ENCODE measurements at places on chromosomes 3 and 15.
A peak's percentile ranks its signal among the peaks of the same experiment; 100 is the strongest.

GRCh38 chr3:17974206-17974841, 231.9 kb upstream of the TBC1D5 start:
- peaks cover 20% of the 10 kb centered on the region for H3K4me1 ChIP-seq
- no peaks in the 10 kb centered on the region for H3K27me3 ChIP-seq
- DNase-seq: no peak

- no peaks in the 10 kb centered on the region for H3K4me1 ChIP-seq
- no peak overlapping the region for H3K4me3 ChIP-seq
- no peak overlapping the region for H3K27ac ChIP-seq
- H3K36me3 ChIP-seq: no peaks in the 10 kb centered on the region
- DNase-seq: peak; percentile 8
- H3K27me3 ChIP-seq: no peaks in the 10 kb centered on the region
These were observed 143.6 kb upstream of the SLITRK3 start for GRCh38 chr3:165339753-165340152.

DNA sequence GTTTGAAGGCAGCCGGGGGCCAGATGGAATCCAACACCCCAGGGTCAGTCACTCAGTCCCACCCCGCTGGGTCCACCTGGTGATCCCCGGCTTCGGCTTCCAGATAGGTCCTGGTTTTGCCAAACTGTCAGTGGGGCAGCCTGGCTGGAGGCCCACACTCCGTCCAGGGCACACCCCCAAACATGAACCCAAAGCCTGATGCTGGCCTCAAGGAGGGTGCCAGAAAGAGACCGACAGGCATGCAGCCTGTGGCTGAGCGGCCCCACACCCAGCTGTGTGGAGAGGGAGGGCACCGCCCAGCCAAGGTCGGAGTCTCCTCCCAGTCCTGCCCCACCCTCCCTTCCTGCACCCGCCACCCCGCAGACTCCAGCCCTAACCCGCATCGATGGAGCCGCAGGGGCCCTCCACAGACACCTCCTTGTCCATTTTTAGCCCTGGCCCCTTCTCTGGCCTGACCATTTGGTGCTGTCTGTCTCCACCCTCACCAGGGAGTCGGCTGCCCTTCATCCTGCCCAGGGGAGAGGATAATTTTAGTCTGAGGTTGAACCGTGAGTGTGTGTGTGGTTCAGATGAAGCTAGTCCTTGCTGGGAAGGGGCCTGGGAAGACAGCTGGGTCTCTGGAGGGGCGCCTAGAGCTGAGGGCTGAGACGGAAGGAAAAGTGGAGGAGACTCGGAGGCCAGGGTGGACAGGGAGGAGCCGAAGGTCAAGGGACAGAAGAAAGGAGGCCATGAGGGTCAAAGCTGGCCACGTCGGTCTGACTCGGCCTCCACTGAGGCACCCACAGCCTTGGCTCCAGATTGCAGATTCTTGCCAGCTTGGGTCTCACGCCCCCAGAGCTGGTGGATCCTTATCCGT, 23.1 kb downstream of the TNK2 start:
- no peaks in the 10 kb centered on the region for H3K27me3 ChIP-seq
- peaks cover 23% of the 10 kb centered on the region for H3K4me1 ChIP-seq
- no peaks in the 10 kb centered on the region for H3K36me3 ChIP-seq
- no peak for DNase-seq
- H3K4me3 ChIP-seq: no peak overlapping the region

- peaks cover 12% of the 10 kb centered on the region for H3K4me1 ChIP-seq
- H3K36me3 ChIP-seq: no peaks in the 10 kb centered on the region
- DNase-seq: peak; percentile 90
- H3K27me3 ChIP-seq: peaks cover 81% of the 10 kb centered on the region
These were observed 10.0 kb downstream of the CMTM7 start for GRCh38 chr3:32401556-32402081.

- DNase-seq: no peak
- H3K4me3 ChIP-seq: no peak overlapping the region
- H3K27ac ChIP-seq: no peak overlapping the region
- H3K36me3 ChIP-seq: no peaks in the 10 kb centered on the region
These were observed 25.9 kb downstream of the ROBO2 start for GRCh38 chr3:77065750-77066149.

GRCh38 chr3:10281951-10282350, 10.8 kb downstream of the GHRL start:
- H3K27me3 ChIP-seq: no peaks in the 10 kb centered on the region
- no peak overlapping the region for H3K4me3 ChIP-seq
- no peak overlapping the region for H3K27ac ChIP-seq
- H3K36me3 ChIP-seq: no peaks in the 10 kb centered on the region
